ENCODE measurements at places on chromosomes 12 and 14. TPM values are rescaled to one million over a fixed set of nuclear protein-coding genes. Genes with fewer than 3 reads are reported as not detected.

GRCh38 chr12:29238822-29239291, 89.8 kb downstream of the FAR2 start:
- no peak overlapping the region for H3K27ac ChIP-seq
- no peak for DNase-seq
- no peaks in the 10 kb centered on the region for H3K27me3 ChIP-seq
- no peaks in the 10 kb centered on the region for H3K4me1 ChIP-seq
- H3K4me3 ChIP-seq = no peak overlapping the region
- H3K36me3 ChIP-seq = no peaks in the 10 kb centered on the region

GRCh38 chr14:66395300-66395699, 90.9 kb upstream of the CCDC196 start:
- H3K27me3 ChIP-seq = no peaks in the 10 kb centered on the region
- DNase-seq = peak; percentile 61
- no peak overlapping the region for H3K4me3 ChIP-seq
- no peaks in the 10 kb centered on the region for H3K4me1 ChIP-seq
- H3K27ac ChIP-seq = no peak overlapping the region

GRCh38 chr14:79483477-79484388, 727.6 kb downstream of the DIO2 start:
- H3K4me1 ChIP-seq = no peaks in the 10 kb centered on the region
- no peaks in the 10 kb centered on the region for H3K36me3 ChIP-seq
- no peaks in the 10 kb centered on the region for H3K27me3 ChIP-seq

GRCh38 chr12:17642340-17642650, 447.7 kb downstream of the RERGL start:
- no peak overlapping the region for H3K4me3 ChIP-seq
- no peak for DNase-seq
- no peaks in the 10 kb centered on the region for H3K4me1 ChIP-seq
- H3K27me3 ChIP-seq = no peaks in the 10 kb centered on the region

DNA sequence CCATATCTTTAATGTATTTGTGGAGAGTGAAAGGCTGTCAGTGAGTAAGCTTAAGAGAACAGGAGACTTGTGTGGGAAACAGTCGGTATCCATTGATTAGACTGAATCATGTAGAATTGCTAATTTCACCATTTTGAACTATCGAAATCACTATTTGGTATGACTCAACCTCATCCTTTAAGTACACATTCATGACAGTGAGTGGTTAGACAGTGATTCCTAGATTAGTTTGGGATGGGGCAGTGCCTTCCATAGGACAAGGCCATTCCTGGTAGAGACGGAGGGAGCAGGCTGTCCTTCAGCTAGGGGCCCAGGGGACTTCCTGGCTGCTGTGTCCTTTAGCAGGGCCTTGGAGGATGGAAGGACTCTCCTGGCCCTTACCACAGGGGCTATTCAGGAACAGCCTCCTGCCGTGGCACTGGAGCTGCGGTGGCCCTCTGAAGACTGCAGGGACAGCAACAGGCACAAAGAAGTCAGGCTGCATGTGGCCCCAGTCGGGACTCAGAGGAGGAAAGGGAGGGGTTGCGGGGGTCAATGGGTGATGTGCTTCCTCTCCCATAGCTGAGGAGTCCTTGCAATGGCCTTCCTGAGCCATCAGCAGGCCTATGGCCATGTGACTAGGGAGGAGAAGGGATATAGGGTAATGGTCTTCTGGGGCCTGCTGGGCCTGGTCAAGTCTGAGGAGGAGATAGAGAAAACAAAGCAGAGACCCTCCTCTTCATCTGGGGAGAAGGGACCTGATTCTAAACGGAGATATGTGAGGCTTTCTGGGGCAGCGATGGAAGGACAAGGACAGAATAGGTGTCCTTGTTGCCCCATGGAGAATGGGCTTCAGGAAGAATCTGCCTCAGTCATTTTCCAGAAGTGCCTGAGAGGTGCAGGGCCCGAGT, 11.2 kb downstream of the SERPINA1 start:
- no peaks in the 10 kb centered on the region for H3K36me3 ChIP-seq
- H3K27ac ChIP-seq = no peak overlapping the region
- H3K4me3 ChIP-seq = no peak overlapping the region
- DNase-seq = no peak

DNA sequence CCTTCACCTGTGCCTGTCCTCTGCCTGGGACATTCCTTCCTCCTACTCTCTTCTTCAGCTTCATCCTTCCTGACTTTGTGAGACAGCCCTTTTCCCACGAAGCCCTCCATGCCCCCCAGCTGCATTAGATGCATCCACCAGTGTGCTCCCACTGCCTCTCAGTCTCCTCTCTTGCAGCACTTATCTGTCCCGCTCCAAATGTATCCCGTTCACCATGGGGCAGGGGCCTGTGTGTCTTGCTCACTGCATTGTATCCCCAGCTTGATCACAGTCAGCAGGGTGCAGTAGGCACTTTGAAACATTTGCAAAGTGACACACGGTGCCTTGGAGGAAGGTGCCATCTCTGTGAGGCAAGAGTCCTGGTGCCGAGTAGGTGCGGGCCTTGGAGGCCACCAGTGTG, 104.0 kb downstream of the SLC25A47 start:
- no peaks in the 10 kb centered on the region for H3K36me3 ChIP-seq
- H3K27me3 ChIP-seq = no peaks in the 10 kb centered on the region
- H3K4me1 ChIP-seq = peaks cover 11% of the 10 kb centered on the region
- H3K4me3 ChIP-seq = no peak overlapping the region

- no peaks in the 10 kb centered on the region for H3K4me1 ChIP-seq
- H3K4me3 ChIP-seq = no peak overlapping the region
- DNase-seq = no peak
- no peak overlapping the region for H3K27ac ChIP-seq
- H3K27me3 ChIP-seq = no peaks in the 10 kb centered on the region
These were observed 139.9 kb downstream of the GRIP1 start for GRCh38 chr12:66538970-66539369.

The POTEM gene
- not detected for total RNA-seq

- H3K36me3 ChIP-seq = no peaks in the 10 kb centered on the region
- H3K27ac ChIP-seq = no peak overlapping the region
- DNase-seq = peak; percentile 62
- H3K4me1 ChIP-seq = no peaks in the 10 kb centered on the region
These were observed 48.6 kb upstream of the GTF2A1 start for GRCh38 chr14:81269100-81269978.

Data from natural killer cell (primary cell).